ENCODE measurements at places on chromosomes 4 and X.

- DNase-seq: no peak
These were observed 94.4 kb downstream of the GRIA2 start for GRCh38 chr4:157314906-157315305.

DNA sequence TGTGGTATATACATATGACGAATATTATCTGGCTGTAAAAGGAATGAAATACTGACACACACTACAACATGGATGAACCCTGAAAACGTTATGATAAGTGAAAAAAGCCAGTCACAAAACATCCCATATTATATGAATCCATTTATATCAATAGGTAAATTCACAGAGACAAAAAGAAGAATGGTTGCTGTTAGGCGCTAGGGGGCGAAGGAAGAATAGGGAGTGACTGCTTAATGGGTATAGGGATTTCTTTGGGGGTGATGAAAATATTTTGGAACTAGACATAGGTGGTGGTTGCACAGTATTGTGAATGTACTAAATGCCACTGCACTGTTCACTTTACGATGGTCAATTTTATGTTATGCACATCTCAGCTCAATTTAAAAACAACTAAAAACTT is 96.4 kb upstream of the EGFL6 start:
- no peak for DNase-seq

DNA sequence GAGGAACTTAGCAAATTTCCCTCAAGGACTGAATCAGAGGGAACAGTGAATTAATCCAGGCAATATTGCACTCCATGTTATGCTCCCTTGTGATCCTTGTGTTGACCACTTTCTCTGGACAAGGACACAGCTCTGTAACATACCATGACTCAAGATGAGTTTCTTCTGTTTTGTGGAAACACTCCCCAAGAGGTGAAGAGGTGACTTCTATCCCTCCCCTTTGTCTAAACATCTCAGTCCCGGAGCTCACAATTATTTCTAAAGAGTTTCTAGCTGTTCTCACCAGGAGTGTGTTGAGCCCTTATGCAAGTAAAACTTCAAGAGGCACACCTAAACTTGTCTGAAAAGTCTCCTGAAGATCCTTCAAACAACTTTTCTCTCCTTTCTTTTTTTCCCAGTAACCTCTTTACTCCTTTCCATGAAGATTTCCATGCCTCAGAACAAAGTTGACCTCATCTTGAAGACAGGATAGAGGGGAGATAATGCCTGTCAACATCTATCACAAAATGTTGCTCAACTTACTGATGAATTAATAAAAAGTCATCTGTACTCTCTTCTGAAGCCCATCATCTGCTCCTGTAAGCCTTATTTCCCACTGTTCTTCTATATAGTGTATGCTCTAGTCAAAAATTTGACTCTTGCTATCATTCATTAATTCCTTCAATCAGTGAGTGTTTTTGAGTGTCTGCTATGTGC is 429.1 kb downstream of the SPRY1 start:
- no peak for DNase-seq

GRCh38 chrX:133653358-133653757 is 238.1 kb upstream of the GPC4 start:
- no peak for DNase-seq

DNA sequence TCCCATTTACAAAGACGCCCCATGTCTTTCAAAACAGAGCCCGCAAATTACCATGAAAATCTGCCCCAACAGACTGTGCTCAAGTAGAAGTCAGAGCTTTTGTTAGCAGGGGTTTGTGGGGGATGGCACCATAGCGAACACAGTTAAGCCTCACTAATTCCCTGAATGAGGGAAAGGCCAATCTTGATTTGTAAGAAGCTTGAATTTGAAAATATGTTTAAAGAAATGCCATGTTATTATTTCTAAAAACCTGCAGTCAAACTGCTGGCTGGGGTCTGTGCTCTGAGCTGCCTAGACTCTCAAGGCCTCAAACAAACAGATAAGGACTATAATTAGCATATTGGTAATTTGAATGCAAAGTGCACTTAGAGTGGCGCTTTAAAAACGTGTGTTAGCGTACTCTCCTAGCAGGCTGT is 9.4 kb upstream of the PAK3 start:
- DNase-seq: no peak

DNA sequence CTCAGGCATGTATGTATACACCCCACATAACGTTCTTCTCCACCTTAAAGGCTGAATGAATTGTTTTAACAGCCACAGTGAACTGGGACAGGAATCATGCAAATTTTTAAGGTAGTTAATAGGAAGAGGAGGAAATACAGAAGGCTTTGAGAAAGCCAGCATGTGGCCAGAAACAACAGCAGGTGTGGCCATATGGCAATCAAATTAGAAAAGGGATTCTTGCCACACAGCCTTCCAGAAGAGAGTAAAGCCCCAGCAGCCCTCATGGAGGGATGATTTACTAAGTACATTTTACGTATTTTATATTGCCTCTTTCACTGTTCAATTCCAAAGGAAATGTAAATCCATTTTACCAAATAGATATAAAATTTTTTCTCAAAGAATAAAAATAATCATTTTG is 792.2 kb downstream of the ADGRL3 start:
- DNase-seq: no peak

- no peak for DNase-seq
These were observed 240.3 kb downstream of the DCLK2 start for GRCh38 chr4:150318527-150318926.

DNA sequence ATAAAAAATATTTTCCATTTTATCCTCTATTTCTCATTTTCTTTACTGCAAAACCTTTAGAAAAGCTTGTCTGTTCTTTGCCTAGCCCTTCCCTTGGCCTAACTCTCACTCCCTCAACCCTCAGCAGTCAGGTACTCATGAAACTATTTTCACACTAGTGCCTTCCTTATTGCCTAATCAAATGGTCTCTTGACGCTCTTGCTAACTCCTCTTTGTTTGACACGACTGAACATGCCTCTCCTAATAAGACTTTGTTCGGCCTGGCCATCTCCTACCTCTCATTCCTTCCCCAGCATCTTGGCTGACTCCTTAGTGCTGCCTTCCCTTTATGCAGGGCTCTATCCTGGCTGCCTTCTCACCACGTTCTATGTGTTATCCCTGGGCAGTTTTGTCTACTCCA is 11.1 kb upstream of the LRAT start:
- DNase-seq: no peak

DNA sequence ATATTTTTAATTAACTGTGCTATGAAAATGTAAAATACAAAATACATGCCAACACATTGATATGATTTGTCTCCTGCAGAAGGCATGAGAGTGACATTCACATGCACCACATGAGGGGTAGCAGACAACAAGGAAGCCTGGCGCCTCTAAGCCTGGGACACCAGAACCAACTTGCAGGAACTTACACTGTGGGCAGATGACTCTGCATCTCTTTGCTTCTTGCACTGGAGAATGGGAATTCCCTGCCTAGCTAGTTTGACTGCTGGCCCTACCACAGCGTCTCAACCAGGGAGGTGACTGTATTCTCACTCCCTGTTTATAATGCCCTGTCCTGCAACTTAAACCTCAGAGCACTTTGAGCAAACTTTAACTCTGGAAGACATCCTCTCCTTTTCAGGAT is 40.5 kb downstream of the PAGE2 start:
- DNase-seq: no peak

DNA sequence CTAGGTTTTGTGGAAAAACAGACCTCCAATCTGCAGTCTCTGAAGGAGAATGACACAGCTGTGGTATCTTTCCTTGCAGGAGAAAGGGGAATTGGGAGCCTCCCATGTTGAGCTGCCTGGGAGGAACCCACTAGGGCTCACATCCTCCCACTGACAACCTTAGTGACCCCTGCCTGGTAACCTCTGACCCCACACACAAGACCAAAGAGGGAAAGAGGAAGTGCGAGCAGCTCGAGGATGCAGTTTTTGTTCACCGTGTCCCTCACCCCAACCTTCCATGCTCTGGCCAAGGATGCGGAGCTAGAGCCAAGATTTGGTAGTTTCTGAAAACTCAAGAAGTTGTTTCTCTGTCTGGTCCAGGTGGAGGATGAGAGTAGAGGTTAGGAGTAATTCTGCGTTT is 5.4 kb upstream of the ZXDA start:
- DNase-seq: no peak
